Stimulated activated CD4-positive, alpha-beta T cell treated with anti-CD3 and anti-CD28 coated beads, TNF-alpha, amount 100 ng/mL, for 48 hours (primary cell): ENCODE measurements at places on chromosomes 1 and 21.

DNA sequence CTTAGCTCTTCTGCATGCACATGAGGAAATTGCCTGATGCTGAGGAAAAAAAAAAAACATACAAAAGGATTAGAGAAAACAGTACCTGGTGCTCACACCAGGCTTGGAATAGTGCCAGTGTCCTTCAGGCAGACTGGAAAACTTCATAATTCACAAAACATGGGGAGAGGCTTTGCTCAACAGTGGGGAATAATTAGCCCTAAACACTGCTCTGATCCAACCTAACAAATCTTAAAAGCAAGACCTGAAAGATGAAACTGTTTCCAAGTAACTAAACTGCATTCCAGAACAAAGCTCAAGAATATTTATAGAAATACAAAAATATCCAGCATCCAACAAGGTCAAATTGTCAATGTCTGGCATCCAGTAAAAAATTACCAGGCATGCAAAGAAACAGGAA, 124.8 kb downstream of the AK5 start:
- DNase-seq: no peak

- no peak for DNase-seq
Observed at GRCh38 chr1:18642278-18643095, 11.8 kb downstream of the PAX7 start.

GRCh38 chr1:214551436-214552173, at the start of gene PTPN14:
TSS of gene PTPN14 (minus strand) at chr1:214551602. CDS start at chr1:214464803, 86,799 bp downstream.
- DNase-seq: no peak

- DNase-seq: no peak
Observed at GRCh38 chr21:42560517-42561179, 47.0 kb downstream of the SLC37A1 start.

DNA sequence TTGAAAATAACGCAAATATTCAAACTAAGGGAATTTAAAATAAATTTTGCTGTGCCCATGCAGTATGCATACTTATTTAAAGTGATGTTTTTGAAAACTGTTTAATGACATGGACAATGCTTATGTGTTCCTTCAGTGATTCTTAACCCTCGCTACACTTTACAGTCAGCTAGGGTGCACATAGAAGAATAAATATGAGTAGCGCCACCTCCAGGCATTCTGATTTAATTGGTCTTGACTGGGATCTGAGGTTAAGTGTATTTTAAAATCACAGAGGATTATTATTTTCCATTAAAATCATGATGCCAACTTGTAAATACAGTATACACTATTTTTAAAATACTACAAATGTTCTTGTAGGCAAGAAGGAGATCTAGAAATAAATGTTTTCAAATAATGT, 373.5 kb upstream of the ADGRL4 start:
- no peak for DNase-seq
